ENCODE measurements at places on chromosomes 2 and 18.

DNA sequence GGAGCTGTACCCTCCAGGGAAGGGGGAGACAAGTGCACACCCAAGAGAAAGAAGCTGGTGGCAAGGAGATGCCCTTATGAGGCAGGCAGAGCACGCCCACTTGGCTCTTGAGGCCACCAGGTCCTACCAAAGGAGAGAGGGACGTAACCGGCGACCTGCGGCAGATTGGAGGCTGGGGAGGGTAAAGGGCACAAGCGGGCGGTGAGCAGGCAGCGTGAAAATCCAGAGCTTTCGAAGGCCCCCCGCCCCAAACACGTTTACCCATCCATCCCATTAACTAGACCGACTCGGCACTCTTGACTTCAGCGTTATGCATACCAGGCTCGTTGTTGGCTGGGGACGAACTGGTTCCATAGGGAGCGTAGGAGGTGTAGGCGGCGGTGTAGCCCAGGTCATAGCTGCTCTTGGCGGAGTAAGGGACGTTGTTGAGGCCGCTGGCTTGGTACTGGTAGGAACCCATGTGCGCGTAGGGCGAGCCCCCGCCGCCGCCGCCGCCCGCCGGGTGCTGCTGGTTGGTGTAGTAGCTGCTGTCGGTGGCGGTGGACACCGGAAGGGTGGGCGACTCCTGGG, 794 bp downstream of the DLX2 start:
- DNase-seq, result no peak

GRCh38 chr2:227671170-227671905, 4.7 kb downstream of the SCYGR5 start:
- no peak for DNase-seq

DNA sequence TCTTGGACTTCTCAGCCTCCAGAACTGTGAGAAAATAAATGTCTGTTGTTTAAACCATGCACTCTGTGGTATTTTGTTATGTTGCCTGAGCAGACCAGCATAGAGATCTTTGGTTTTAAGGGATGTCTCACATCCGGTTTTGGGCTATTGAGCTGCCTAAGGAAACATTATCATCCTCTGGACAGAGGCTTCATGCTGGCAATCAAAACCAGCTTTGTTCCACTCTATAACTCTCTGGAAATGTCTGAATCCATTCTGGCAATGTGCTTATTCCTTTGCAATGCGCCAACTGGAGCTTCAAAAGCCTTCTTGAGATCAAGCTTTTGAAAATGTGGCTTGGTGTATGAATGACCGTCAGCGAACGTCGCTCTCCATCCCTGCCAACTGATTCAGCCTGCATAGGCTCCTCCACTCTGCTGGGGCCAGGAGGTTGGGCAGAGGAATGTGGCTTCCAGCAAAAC, 183.6 kb upstream of the MGAT5 start:
- no peak for DNase-seq

GRCh38 chr2:236715077-236715476, 145.5 kb downstream of the ACKR3 start:
- no peak for DNase-seq

DNA sequence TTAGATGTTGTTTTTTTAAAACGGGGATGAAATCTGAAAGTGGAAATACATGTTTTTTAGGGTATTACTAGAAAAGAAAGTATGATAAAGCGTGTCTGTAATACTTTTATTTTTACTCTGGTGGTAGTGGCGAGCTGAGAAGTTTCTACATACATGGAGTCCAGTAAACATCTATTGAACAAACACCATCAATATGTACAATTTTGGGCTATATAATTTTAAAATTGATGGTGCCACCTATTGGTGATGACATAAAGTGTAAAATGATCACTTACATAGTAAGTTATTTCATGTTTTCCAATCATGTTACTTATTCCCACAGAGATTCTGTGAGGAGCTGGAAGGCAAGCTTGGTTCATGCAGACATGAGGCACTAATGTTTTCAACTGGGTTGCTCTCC, 31.5 kb upstream of the NFE2L2 start:
- peak; percentile 54 for DNase-seq

DNA sequence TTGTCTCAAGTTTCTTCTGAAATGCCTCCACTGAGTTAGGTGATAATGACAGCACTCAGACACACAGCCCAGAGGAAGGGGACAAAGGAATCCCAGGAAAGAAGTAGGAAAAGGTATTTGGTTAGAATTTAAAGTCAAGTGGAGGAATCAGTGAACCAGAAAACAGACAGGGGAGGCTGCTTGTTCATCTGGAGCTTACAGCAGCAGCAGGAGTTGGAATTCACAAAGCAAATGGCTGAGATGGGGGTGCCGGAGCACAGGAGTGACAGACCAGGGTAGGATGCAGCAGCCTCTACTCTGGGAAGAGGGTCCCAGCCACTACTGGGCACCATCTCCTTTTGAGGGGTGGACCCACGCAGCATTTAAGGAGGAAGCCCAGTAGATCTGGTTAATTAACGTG, 104.8 kb downstream of the ST6GAL2 start:
- no peak for DNase-seq

DNA sequence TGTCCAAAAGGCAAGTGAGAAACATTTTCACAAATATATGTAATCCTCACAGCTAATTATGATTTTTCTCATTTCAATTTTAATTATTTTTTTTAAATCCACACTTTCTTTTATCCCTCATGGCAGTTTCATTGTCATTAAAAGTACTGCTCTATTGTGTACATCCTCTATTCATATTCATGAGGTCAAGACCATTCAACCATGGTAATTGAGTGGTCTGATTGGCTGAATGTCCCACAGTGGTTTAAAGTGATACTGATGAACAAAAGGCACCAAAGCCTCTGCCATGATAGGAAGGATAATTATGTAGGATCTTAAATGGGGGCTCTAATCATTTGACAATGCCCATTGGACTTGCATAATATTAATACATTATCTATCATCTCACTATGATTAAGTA, 108.4 kb upstream of the EPHA4 start:
- DNase-seq, result no peak

DNA sequence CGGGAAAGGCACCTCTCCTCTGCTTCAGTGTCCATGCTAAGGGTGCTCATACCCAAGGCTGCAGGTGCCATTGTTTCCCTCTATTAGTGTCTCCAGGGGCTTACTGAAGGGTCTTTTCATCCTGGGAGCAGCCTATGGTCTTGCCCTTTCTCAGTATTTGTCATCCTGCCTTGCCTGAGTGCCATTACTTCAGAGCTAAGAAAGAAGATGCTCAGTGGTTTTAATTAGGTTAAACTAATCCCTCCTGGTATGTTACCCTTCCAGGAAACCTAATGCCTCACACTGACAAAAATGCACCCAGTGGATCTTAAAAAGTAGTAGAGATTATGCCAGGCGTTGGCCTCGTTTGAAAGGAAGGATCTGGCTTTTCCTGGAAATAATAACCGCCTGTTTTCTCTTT, 151.4 kb downstream of the LRRTM1 start:
- no peak for DNase-seq

GRCh38 chr2:195590861-195591205, 66.2 kb upstream of the SLC39A10 start:
- peak; percentile 49 for DNase-seq

GRCh38 chr18:22432657-22433137, 15.0 kb upstream of the CTAGE1 start:
- peak; percentile 95 for DNase-seq

DNA sequence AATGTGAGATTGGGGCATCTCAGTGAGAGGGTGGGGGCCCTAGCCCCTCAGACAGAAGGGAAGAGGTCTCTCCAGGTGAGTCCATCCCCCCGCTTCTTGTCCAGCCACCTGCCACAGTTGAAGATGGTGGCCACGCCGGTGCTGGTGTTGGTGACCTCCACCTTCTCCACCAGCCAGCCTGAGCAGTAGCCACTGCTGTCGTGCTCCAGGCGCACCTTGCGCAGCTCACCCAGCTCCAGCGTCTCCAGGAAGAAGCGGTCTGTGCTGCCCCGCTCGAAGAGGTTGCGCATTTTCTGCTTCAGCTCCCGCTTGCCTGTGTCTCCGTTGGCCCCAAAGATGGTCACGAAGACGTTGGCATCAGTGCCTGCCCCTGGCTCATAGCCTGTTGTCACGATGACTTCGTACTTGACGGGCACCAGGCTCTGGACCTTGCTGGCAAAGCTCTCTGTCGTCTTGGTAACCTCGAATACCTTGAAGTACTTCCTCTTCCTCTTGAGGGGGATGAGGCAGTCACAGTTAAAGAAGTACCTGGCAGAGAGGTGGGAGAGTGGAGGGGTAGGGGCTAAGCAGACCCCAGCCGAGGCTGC, 179.5 kb downstream of the LOXHD1 start:
- no peak for DNase-seq

DNA sequence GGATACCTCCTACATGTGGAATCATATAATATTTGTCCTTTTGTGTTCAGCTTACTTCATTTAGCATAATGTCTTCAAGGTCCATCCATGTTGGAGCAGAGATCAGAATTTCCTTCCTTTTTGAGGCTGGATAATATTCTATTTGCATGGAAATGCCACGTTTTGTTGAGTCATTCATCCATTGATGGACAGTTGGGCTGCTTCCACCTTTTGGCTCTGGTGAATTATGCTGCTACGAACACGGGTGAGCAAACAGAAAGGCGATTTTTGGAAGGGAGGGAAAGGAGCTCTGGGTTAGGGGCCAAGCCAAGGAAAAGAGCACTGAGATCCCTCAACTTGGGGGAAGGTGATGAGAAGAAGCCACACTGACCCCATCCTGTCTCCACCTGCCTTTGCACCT, 260.5 kb downstream of the TNS1 start:
- DNase-seq, result no peak

DNA sequence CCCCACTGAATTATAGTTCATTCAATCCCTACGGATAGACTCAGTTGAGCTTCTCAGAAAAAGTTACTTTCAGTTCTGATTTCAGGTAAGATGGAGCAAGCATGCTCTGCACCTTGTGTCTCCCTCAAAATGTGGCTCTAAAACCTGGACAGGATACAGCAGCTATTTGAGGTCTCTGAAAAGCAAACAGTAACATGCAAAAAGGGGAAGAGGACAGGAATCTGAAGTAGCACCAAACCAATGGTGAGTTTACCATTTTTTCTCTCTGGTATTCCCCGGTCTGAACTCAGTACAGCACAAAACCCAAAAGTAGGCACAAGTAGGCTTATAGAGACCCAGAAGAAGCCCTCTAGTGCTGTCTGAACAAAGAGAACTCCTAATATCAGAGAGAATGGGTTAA, 34.1 kb downstream of the LANCL1 start:
- DNase-seq, result no peak

DNA sequence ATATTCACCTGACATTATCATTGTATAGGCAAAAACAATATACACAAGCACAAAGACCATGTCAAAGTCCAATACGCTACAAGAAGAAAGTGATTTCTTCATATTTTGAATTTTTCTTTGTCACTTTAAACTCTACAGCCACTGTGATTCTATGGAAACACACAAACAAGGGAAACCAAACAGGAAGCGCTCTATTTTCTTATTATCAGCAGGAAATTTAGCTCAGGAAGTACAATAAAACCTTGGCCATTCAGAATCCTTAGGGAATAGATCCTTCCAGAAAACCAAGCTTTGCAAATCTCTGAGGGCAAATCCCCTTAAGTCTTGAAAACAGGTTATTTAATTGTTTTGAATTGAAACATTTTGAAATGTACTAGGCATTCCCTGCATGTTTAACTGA, 336.2 kb downstream of the EPHA4 start:
- DNase-seq, result peak; percentile 8

DNA sequence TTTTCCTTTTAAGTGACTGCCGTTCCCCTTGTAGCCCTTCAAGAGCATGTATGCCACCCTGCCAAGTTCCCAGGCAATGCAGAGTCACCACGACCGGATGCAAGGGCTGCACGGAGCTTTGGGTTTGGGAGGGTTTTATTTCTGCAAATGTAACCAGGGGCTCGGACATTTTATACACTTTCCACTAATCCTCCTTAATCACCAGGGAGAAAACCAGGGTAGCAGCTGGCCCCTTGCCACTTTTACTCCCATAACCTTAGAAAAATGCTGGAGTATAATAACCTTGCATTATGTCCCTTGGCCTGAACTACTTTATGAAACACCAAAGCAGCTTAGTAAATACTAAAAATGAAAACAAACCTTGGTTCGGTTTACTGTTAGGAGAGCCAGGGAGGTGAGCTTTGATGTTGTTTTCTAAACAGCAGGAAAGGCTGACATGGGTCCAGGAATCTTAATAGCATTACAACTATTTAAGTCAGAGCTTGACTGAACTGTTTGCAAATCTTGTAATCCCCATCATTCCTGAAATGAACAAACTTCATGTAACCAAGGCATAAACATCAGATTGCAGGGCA, 152.8 kb upstream of the RIOK3 start:
- no peak for DNase-seq

- no peak for DNase-seq
These were observed 577.1 kb upstream of the KLHL29 start for GRCh38 chr2:22807872-22808271.

GRCh38 chr2:136143603-136144451, 25.9 kb upstream of the CXCR4 start:
- no peak for DNase-seq

GRCh38 chr2:71608441-71608840, 155.1 kb downstream of the DYSF start:
- DNase-seq, result no peak

DNA sequence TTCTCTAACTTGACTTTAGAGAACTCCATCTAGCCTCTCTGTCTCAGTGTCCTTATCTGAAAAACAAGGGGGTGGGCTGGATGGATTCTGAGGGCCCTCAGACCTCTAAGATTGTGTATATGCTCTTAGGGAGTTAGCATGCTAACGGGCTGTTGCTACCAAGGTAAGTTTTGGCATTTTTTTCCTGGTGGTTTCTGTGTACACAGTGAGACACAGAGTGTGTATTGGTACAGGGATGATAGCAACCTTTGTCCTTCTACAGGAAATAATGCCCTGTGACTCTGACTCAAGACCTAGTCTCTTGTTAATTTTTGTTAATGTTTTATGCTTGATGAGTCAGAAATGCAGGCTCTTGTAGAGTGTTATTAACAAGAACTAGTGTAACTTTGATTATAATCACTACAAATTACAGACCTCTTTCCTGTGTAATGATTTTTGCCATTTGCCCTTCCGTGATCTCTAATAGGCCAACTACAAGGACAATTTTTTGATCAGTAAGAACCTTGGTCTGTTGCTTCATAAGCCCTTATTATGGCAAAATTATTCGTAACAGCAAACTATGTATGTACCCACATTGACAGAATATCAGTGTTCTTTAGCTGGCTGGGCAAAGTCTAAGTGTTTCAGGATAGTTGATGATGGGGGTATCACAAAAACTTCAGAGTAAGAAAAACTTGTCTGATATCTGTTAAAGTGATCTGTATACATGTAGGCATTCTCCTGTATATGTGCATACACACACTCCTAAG, 89.7 kb downstream of the SPTBN1 start:
- DNase-seq, result peak; percentile 35

GRCh38 chr2:241417626-241418025, 61.5 kb downstream of the FARP2 start:
- no peak for DNase-seq
